ENCODE measurements at places on chromosomes 6 and 20.

- no peak for DNase-seq
Observed at GRCh38 chr6:29953001-29953441, 10.7 kb downstream of the HLA-A start.

GRCh38 chr20:20205141-20205861 lies 153.0 kb downstream of the CFAP61 start:
- DNase-seq = peak; percentile 83

DNA sequence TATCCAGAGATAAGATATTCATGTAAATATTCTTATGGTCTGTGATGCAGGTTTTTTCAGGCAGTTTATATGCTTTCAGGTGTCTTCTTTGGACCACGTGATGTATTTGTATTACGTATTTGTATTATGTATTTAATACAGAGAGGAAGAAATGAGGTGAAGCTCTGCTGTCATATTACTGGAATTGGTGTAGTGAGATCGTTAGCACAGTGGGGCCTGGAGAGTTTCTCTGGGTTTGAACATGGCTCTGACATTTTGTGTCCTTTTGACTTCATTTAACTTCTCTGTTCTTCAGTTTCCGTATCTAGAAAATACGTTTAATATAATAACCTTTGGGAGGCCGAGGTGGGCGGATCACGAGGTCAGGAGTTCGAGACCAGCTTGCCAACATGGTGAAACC lies 1.6 kb upstream of the PRIM2 start:
- DNase-seq = no peak

GRCh38 chr6:44849806-44850205 lies 462.3 kb downstream of the CDC5L start:
- no peak for DNase-seq

DNA sequence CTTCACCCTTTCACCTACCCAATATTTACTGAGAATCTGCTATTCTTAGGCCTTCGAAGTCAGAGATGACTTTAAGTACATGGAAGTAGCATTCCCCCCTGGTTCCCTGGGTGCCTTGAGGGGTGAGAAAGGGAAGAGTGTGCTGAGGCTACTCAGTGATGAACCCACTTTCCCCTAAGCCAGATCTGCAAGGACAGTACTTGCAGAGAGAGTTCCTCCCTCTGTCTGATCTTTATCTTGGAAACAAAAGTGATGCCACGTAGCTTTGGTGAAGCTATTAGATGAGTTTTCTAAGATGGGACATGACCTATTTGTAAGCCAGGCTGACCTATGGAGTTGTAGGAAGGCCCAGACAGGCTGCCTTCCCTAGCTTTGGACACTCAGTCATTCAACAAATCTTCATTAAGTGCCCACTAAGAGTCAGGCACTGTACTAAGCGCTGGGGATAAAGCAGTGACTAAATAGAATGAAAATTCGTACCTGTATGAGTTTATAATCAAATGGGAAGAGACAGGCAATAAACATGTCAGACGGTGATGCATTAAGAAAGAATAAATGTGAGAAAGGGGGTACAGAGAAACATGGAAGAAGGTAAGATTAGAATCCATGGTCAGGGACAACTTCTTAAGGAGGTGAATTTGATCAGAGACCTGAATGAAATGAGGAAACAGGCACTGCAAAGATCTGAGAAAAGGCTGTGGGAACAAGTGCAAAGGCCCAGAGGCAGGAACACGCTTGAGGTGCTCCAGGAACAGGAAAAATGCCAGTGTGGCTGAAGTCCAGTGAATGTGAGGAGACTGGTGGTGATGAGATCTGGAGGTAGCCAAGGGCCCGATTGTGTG lies 42.2 kb downstream of the BCL2L1 start:
- no peak for DNase-seq

GRCh38 chr20:37240337-37241067 lies 21.1 kb downstream of the GHRH start:
- peak; percentile 79 for DNase-seq

DNA sequence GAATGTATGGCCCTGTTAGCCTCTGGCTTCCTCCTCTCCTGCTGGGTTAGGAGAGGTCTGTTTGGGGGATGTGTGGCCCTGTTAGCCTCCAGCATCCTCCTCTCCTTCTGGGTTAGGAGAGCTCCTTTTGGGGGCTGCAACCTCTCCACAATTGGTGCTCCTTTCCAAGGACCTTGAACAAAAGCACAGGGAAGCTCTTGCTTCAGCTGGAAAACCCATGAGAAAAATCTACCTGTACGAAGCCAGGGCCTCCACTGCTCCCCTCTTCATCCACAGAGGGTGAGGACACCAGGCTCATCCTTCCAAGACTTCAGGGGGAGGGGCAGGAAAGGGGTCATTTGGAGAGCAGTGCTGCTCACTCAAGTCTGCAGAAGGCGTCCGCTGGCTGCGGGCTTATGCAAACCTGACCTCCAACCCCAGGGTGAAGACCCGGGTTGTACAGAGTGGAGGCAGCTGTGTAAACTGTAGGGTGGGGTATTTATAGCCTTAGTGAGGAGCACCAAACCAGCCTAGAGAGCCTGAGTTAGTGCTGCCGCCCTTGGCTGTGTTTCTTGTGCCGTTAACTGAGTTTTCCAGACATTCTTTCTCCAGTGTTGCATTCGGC lies 62.1 kb downstream of the SLC24A3 start:
- DNase-seq = no peak

- no peak for DNase-seq
Observed at GRCh38 chr20:31542201-31542842, 28.1 kb downstream of the HM13 start.

- peak; percentile 78 for DNase-seq
Observed at GRCh38 chr20:24699321-24700165, 230.1 kb downstream of the SYNDIG1 start.

DNA sequence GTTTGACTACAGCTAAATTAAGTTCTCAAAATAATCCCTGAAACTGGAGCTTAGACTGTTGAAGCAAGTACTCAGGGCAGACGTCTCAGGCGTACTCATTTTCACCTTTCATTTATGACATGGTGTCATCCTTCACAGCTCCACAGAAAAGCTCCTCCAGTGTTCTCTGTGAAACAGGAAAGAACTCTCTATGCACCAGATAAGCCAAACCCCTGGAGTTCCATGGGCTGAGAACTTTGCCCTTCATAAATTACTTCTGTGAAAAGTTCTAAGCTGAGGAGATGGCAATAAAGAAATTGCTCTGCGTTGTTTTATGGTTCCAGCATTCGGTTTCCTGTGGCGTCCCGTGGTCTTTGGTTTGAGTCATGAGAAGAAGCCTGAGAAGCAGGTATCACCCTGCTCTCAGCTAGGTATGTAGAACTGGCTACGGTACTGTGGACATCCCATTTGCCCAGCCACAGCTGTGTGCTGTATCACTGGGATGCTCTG lies 20.2 kb upstream of the RREB1 start:
- DNase-seq = no peak

DNA sequence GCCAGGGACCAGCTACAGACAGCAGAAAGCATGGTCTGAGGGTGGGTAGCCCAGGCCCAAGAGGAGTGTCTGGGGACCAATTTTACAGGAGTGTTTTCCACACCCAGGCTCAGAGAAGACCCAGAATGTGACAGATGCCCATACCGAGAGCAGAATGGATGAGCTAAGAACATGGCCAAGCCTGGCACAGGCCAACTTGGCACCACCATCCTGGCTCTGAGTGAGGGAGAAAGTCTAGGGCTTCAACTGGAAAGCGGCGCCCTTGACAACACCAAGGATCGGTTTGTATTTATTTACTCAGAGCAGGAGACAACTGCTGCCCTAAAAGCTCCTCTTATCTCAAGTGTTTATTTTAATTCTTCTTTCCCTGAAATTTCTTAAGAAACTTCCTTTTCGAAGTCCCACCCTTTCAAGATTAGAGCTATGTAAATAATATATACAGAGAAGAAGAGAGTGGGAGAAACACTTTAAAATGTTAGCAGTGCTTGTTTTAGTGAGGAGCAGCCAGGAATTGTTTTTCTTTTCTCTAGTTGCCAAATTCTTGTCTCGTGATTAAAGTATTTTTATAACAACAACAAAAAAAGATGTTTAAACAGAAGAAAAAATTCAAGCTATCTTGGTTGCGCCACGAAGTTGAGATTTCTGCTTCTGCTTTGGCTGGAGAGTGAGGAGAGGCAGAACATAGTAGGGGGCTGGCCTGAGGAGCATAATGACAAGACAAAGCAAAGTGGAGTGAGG lies 16.2 kb downstream of the TNXB start:
- DNase-seq = peak; percentile 96

DNA sequence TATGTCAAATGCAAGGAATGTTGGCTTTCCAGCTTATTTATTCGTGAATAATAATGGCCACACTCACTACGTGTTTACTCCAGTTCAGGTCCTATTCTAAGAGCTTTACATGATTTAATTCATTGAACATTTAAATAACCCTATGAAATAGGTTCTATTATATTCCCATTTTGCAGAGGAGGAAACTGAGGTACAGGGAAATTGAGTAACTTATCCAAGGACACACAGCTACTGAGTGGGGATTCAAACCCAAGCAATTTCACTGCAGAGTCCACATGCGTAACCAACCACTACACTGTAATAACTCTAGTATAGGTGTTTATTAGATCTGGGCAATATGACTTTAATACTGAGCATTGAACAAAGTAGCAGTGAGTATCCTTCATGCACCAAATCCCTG lies 12.3 kb upstream of the SLC13A3 start:
- no peak for DNase-seq

- DNase-seq = no peak
Observed at GRCh38 chr6:144952456-144953240, 667.5 kb downstream of the UTRN start.

DNA sequence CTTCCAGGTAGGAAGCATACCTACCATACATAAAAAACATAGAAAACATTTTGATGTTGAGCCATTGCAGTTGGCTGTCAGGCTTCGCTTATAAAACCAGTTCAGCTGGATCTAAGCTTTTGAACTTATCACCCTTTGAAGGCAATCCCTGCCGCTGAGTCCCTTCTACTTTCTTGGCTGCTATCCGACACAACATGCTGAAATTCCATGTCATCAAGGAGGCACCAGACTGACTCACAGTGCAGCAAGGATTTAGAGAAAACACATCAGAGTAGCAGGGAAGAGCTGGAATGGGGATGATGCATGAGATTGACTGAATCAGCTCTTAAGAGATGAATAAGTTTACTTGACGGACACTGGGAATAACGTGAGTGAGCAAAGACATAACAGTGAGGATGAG lies 135.0 kb upstream of the MAN1A1 start:
- DNase-seq = no peak

DNA sequence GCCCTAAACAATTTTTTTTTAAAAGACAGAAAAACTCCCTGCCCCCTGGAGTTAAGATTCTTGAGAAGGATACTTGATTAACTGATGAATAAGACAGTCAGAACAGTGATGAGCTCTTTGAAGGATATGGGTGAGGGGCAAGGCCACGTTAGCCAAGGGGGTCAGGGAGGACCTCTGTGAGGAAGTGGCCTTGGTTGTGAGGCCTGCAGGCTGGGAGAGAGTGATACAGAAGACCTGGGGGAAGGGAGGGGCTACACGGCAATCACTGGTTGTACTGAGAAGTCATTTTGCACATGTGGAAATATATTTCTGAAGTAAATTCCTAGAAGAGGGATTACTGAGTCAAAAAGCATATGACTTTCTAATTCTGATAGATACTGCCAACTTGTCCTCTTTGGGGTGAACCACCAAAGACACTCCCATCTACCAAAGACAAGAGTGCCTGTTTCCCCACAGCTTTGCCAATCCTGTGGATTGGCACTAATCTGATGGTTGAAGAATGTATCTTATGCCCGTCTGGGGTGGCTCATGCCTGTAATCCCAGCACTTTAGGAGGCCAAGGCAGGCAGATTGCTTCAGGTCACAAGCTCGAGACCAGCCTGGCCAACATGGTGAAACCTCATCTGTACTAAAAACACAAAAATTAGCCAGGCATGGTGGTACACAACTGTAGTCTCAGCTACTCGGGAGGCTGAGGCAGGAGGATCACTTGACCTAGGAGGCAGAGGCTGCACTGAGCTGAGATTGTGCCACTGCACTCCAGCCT lies 22.3 kb upstream of the BCAS4 start:
- DNase-seq = no peak

- no peak for DNase-seq
Observed at GRCh38 chr6:149266659-149267058, 50.9 kb upstream of the TAB2 start.

DNA sequence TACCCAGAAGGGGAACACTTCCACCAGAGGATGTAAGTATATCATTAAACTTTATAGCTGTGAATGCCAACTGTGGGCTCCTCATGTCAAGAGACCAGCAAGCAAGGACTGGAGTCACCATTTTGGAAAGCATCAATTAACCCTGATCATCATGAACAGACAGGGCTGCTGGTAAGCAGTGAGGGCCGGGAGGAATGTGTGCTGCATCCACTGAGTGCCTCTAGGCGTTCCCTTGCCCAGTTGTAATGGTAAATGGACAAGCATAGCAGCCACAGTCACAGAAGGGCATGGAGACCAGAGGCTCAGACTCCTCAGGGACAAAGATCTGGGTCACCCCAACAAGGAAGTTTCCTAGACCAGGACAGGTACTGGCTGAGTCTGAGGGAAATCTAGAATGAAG lies 23.6 kb downstream of the LINC00237 start:
- no peak for DNase-seq

DNA sequence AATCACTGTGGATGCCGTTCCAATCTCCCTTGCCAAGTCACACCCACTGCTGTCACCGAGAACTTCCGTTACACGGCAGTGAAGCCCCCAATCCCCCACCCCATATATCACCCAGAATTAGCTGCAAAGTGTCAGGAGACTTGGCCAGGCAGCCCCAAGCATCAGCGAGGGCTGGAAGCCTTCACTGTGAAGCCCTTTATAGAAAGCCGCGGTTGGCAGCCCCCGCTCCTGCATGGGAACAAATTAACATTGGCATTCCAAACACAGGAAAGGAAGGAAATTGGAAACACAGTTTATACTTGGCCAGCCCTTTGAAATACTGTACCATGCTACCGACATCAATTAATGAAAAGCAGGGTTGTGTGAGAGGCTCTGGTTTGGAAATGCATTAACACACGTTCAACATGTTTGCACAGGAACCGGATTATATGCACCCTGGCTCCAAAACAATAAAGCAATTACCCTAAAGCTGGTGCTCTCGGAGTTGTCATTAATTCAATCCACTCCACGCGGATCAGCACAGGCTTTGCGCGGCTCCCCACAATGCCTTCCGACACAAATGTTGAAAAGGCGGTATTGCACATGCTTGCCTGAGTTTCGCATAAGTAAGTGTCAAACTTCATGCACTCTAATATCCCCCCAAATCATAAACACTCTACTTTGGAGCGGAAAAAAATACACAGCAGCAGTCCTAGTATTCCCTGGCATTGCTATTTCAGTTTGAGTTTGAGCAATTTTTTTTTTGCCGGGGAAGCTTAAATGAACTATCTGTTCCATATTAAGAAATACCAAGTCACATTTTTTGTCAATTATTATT lies 7.1 kb downstream of the BMP7 start:
- no peak for DNase-seq

- no peak for DNase-seq
Observed at GRCh38 chr6:93943661-93944060, 524.3 kb upstream of the EPHA7 start.

- DNase-seq = no peak
Observed at GRCh38 chr6:78390066-78390465, 477.3 kb upstream of the IRAK1BP1 start.

Measured in cerebellar cortex (tissue), 1 donor.